ENCODE measurements at places on chromosomes 5 and 9.

DNA sequence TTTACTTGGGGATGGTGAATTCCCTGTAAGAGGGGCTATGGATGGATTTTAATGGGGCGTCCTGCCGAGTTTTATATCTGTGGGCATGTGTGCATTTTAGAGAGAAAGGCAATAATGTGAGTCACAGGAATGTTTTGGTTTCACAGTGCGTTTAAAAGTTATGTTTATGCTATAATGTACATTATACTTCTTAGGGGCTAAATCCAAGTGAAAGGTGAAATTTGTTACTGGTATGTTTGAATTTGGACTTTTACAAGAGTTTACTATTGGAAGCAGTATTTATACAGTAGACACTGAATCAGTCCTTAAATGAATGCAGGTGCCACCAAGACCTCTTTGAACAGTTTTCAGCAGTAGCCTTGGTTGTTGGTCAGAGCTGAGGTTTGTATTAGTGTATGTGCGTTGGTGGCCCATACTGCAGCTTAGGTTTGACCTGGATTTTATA, 5.6 kb downstream of the JMY start:
- DNase-seq, result no peak

DNA sequence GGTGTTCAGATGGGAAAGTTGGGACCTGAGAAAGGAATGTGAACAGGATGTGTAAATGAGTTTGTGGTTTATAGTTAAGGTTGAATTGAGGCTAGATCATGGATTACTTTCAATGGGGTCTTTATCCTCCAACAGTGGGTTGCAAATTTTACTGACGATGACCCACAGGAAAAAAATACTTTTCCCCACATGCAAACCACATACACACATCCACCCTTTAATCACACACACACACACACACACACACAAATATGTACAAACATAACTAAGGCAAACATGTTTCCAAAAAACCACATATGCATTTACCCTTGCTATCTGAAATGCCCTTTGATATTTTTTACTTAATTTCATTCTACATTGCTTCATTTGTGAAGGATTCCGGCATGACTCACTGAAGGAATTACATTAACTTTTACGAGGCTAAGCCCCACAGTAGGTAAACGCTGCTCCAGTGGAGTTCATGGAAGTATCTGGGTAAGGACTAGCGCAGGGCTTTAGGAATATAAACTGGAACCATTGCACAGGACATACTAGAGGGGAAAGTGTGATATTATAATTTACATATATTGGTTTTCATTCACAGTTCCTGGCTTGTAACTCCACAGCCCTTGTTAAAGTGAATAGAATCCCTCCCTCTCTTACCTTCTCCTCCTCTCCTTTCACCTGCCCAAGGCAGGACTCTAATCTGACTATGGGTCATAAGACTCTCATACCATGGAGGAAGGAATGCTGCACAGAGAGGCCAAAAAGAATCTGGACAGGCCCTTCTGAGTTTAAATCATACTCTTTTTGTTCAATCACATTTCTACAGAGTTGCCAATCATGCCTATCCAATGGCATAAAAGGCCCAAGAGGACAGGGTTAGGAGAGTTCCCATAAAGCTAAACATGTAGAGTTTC, 8.5 kb upstream of the SPEF2 start:
- no peak for DNase-seq

- DNase-seq, result no peak
Measured at GRCh38 chr9:25453875-25454274, 224.4 kb downstream of the TUSC1 start.

- DNase-seq, result no peak
Measured at GRCh38 chr5:174984863-174985262, 260.5 kb downstream of the MSX2 start.

DNA sequence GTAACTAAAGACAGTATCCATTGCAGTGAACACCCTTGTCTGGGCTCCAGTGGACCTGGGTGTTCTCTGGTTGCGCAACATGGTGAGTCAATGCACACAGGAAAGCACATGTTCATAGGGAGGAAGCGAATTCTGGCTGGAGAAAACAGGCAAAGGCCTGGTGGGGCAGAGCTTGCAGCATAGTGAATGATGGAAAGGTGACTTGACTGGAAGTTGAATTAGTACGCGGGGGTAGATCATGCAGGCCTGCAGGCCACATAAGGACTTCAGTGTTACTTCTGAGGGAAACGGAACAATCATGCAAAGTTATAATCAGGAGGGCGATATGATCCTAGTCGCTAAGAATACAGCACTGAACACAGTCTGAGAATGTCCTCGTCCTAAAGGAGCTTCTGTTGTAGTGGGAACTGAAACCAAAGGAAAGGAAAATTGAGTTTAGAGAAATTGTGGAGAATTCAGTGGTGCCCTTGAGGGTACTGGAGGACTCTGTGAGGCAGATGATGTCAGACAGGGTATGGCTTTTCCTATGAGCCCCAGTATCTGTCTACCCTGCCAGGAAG, 71.9 kb upstream of the RANBP3L start:
- DNase-seq, result peak; percentile 53

- no peak for DNase-seq
Measured at GRCh38 chr5:39523821-39524220, 99.0 kb upstream of the DAB2 start.

- no peak for DNase-seq
Measured at GRCh38 chr9:75810063-75810462, 80.4 kb upstream of the PCSK5 start.

DNA sequence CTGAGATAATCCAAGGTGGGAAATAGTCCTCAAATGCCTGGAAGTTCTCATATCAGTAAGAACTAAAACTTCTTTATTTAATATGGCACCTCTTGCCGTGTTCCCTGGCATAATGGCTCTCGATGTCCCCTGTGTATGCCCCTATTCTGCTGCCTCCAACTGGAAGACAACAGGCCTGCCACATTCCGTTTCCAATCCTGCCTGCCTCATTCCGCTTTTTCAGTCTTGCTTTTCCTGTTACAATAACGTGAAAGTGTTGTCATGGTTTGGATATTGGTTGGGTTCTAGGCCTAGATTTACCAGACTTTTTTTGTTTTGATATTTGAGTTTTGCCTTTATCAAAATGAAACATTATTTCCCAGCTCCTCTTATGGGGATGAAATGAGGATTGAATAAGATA, 98.2 kb downstream of the FOCAD start:
- no peak for DNase-seq

GRCh38 chr9:74777136-74777879, 110.4 kb downstream of the TRPM6 start:
- DNase-seq, result peak; percentile 21

DNA sequence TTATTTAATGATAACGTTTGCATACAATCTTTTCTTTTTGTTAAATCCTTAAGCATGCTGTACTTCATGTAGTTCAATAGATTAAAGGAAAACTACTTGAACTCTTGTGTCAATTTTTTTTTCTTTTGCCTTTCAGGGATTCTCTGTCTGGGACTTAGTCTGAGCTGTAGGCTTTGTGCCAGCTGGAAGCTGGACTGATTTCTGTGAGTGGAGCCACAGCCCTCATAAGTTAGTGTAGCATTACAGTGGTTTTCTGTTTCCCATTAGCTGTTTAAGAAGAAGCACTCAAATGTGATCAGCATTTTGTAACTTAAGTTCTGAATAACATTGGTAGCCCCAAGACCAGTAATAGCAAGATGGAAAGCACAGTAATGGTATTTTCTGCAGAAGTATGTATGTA, 330.6 kb upstream of the MEF2C start:
- DNase-seq, result peak; percentile 86

GRCh38 chr9:110260911-110261310, 4.6 kb upstream of the TXN start:
- DNase-seq, result no peak

DNA sequence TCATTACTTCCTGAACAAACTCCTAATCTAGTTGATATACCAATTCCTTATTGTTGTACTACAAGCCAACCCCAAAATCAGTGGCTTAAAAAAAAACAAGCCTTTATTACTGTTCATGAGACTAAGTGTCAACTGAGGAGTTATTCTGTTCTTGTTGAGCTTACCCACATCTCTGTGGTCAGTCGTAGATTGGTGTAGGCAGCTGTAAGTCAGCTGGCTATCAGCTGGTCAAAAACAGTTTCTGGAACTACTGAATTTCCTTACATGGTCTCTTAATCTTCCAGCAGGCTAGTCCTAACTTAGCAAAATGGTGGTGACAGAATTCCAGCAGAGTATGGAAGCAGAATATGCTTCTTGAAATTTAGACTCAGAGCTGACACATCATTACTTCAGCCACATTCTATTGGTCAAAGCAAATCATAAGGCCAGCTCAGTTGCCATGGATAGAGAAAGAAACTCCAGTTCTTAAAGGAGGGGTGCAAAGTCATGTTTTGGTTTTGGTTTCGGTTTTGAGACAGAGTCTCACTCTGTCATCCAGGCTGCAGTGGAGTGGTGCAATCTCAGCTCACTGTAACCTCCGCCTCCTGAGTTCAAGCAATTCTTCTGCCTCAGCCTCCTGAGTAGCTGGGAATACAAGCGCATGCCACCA, 386.1 kb upstream of the MPDZ start:
- DNase-seq, result no peak

- no peak for DNase-seq
Measured at GRCh38 chr9:70042461-70043215, 1.0 kb upstream of the MAMDC2 start.

Data from fibroblast of skin of left biceps (primary cell).